ENCODE measurements at places on chromosomes 16 and 17.
A peak's percentile ranks its signal among the peaks of the same experiment; 100 is the strongest.

DNA sequence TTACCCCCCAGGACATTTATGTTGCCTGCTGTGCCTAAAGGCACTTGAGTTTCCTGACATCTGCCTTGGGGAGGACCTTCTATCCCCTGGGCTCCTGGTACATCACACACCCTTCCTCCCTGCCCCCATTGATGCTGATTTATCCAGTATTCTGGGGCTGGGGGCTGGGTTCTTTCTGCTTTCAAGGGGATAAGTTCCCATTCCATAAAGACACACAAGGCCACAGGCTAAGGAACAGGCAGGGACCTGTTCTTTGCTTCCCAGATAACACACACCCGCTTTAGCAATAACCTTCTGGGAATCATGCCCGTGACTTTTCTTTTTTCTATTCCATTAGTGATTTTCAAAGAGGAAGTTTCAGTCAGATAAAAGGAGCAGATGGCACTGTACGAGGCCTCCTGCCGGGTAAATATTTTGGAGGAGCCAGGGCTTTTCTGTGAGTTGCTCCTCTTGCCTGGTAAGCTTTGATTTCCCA, 30.6 kb downstream of the CHD9 start:
- no peak for DNase-seq

- DNase-seq = no peak
Observed at GRCh38 chr17:74637265-74637664, 13.7 kb upstream of the CD300E start.

GRCh38 chr17:80876950-80877728, 114.5 kb upstream of the CHMP6 start:
- DNase-seq = no peak

GRCh38 chr16:58035356-58036170, 10.0 kb downstream of the MMP15 start:
- DNase-seq = no peak

DNA sequence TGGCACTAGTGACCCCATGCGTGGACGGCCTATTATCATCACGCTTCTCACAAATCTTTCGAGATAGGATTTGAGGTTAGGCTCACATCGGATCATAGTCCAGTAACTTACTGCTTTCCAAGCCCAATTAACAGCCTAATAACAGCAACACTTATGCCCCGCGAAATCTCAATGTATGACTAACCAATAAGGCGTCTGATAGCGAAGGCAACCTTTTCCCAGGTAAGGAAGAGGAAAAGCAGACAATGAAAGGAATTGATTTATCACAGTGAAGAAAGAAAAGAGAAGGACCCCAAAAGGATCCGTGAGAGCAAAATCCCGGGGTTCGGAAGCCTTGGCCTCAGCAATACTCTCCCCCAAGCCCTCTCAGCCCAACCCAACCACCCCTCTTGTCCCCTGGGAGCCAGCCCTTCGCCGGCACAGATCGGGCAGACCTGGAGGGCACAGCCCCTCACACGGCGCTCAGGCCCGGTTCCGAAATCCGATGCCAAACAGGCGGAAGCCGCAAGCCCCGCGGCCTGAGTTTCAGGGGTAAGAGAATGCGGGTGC, 534 bp downstream of the GPATCH8 start:
- peak; percentile 65 for DNase-seq

DNA sequence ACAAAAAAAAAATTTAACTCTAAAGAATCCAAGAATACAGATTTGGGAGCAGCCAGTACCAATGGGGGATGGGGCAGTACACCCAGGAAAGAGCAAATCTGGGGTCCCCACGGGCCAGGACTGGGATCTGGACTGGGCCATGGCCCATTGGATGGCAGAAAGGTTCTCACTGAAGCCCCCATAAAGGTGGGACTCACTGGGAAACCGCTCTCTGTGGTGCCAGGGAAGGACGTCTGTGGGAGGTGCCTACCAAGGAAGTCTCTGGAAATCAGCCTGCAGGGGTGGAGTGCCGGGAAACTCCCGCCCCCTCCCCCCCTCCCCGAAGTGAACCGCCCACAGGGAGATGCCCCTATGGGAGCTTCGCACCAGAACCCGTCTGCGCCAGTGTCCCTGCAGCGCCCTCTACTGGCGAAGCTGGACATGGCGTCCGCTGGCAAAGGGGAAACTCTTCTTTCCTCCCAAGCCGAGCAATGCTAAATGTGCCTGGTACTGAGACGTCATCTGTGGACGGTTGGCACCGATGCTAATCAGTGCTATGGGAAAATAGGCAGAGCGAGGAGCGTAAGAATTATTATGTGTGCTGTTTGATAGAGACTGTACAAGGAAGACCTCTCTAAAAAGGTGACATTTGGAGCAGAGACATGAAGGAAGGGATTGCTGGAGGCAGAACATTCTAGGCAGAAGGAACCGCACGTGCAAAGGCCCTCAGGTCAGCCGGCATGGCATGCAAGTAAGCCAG, 671.1 kb downstream of the WWOX start:
- DNase-seq = peak; percentile 81

DNA sequence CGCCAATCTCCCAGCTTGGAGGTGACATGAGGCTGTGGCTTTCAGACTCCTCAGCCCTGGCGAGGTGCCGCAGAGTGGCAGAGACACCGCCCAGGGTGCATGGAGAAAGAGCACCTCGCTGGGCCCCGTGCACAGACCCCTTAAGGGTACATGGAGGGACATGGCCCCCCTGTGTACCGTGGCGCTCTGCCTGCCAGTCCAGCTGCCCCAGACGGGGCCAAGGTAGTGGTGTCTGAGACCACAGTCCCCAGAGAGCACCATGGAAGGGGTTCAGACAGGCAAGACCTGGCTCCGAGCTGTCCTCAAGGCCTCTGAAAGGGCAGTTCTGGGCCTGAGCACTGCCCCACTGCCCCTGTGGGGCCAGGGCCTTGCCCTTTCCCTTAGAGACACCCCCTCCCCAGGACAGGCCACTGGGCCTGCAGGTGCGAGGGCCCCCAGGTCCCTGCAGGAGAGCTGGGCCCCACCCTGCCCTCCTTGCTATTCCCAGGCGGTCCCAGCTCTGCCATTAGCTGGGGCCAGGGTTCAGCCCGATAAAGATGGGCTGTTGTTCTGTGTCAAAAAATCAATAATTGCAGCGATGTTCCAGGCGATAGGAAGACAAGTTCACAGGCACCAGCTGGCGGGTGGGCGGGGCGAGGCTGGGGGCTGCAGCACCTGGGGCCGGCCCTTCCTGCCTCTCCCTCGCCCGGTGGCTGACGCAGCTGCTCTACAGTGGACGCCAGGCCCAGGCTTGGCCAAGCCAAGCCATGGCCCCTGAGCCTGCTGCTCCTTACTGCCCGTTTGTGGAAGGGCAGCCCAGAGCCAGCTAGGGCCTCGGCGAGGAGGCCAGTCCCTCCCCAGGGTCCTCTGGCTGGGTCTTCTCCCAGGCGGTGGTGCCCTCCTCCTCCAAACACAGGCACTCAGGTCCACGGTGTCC, 51.7 kb downstream of the ZFPM1 start:
- DNase-seq = no peak

GRCh38 chr16:79165079-79165478, 435.5 kb downstream of the MAF start:
- DNase-seq = no peak

GRCh38 chr17:32152130-32152529, 9.8 kb downstream of the RHOT1 start:
- peak; percentile 11 for DNase-seq

DNA sequence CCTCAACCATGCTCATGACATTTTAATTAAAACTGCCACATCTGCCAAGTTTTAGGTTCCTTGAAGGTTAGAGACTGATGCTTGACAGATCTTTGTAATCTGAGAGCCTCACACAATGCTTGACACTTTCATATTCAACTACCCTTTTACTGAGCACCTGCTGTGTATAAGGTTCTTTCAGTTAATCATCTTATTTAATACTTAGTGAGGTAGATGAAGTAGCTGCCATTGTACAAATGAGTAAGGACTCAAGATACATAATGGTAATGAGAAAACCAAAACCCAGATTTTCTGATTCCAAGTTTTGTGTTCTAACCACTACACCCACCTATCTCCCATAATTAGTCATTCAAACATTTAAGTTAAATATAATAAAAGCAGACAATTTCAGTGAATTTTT, 35.4 kb upstream of the ARL6IP1 start:
- DNase-seq = no peak

- DNase-seq = no peak
Observed at GRCh38 chr17:7943291-7943690, 11.3 kb downstream of the CNTROB start.

- no peak for DNase-seq
Observed at GRCh38 chr16:84787263-84787622, 32.5 kb upstream of the CRISPLD2 start.

GRCh38 chr16:67183-67791, 5.1 kb downstream of the RHBDF1 start:
- DNase-seq = no peak

DNA sequence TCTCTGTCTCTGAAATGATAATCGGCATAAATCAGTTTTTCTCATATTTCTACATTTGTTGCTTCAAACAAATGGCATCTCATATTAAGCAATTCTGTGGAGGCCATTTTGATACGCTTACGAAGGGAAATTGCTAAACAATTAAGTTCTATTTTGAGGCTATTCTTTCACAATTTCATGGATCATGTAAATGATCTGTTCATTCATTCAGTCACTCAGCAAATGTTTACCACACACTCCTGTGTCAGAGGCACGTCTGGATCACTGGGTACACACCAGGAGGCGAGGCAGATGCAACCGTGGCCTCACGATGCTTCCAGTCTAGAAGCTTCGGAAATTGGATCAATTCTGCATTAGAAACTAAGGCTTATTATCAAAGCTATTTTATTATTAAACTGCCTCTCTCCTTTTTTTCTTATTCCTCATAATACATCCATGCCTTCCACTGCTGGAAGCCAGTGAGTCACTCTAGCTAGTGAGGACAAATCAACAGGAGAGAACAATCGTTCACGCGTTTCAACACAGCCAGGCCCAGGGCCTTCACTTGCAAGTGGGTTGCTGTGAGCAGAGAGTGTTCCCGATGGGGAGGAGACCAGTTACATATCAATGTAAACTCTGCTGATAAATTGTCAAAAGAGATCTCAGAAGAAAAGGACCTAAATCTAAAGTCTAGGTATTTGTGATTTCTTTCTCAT, 11.3 kb upstream of the SLC39A11 start:
- DNase-seq = no peak

DNA sequence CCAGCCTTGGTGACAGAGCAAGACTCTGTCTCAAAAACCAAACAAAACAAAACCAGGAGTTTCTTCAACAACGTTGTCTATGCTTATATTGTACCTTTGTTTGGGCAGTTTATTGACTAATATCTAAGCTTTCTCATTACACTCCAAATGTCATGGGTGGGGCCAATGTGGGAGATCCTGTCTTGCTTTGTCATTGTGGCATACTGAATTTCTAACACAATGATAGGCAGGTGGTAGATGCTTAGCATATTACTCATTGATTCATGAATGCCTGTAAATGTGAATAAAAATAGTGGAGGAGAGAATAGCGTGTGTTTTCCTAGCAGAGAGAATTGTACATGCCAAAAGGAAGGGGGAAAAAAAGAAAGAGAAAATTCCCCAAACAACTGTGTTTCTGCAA, 802.5 kb upstream of the EEF2KMT start:
- no peak for DNase-seq

DNA sequence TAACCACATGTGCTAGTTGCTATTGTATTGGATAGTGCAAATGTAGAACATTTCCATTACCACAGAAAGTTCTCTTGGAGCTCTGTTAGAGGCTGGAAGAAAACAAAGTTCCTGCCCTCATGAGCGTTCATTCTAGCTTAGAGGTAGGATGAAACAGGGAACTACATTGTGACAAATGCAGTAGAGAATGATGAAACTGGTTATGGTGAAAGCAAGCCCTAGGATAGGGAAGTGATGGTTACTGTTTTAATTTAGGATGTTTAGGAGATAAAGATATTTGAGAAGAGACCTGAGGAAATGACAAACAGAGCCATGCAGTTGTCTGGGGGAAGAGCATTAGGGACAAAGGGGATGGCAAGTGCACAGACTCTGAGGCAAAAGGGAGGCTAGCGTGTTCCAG, 50.7 kb downstream of the AATF start:
- DNase-seq = no peak

All from midbrain (tissue), 1 donor.